ENCODE measurements at places on chromosomes 6 and 20.

DNA sequence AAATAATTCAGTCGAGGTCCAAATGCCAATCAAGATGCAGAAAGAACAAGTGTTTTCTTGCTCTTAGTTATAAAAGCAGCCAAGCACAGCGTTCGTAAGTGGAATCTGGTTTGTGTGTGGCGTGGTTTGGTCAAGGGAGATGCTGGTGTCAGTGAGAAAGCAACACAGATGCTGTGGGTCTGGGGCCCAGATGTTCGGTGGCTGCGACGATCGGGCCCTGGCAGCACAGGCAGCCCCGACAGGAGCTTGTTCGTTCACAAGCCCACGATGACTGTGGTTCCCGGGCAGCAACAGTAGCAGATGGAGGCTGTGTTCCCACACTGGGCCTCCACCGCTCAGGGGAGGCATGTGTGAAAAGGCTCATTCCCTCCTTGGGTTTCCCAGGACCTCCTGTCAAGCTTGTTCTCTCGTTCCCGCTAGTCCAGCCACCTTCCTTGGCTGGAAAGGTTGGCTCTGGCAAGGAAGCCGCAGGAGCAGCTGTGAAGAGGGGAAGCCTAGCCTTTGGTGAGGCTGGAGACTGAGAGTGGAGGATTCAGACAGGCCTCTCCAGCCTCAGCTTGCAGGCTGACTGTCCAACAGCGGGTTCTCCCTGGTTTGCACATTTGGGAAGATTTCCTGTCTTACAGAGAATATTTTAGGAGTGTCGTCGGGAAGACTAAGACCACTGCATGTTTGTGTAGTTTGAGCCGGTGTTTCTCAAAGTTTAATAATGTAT, 304.7 kb downstream of the QKI start:
- no peak for DNase-seq

GRCh38 chr20:15204234-15204633, 866.8 kb upstream of the FLRT3 start:
- no peak for DNase-seq

GRCh38 chr6:26232306-26232939, 132.6 kb upstream of the BTN3A2 start:
- no peak for DNase-seq

DNA sequence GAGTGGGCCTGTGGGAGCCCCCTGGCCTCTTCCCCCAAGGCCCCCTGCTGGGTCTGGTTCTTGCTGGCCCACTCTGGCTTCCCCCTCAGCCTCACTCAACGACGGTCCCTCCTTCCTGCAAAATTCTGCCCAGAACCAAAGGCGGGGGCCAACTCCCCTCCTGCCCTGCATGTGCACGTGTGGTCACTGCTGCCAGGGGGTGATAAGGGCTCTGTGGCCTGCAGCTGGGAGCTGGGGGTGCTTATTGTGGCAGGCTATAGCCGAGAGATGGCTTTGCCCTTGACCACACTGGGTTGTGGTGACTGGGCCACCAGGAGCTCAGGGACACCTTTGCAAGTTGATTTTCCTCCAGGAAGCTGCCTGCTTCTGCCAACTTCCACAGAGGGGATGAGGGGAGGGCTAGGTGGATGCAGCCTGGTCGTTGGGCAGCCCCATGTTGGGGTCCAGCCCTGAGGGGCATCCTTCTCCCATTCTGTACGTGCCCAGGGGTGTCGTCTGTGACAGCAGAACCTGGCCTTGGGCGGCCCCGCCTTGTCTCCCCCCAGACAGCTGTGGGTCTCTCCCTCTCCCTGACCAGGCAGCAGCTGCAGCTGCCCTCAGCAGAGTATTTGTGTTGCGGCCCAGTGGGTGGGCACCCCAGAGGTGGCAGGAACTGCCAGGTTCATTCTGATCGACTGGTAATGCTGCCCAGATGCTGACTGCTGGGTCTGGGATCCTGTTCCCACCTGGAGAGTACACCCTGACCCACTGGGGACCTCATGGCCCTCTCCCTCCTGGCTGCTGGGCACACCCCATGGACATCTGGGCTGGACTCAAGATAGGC, 5.6 kb downstream of the TCEA2 start:
- DNase-seq, result no peak

DNA sequence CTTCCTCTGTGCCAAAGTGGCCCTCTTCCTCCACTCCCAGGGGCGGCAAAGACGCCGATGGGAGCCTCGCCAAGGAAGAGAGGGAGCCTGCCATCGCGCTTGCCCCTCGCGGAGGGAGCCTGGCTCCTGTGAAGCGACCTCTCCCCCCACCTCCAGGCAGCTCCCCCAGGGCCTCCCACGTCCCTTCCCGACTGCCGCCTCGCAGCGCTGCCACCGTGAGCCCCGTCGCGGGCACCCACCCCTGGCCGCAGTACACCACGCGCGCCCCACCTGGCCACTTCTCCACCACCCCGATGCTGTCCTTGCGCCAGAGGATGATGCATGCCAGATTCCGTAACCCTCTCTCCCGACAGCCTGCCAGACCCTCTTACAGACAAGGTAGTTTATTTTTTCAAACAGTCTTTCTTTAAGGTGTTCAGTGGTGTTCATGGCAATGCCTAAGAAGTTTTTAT, 64.9 kb downstream of the FNDC1 start:
- no peak for DNase-seq

DNA sequence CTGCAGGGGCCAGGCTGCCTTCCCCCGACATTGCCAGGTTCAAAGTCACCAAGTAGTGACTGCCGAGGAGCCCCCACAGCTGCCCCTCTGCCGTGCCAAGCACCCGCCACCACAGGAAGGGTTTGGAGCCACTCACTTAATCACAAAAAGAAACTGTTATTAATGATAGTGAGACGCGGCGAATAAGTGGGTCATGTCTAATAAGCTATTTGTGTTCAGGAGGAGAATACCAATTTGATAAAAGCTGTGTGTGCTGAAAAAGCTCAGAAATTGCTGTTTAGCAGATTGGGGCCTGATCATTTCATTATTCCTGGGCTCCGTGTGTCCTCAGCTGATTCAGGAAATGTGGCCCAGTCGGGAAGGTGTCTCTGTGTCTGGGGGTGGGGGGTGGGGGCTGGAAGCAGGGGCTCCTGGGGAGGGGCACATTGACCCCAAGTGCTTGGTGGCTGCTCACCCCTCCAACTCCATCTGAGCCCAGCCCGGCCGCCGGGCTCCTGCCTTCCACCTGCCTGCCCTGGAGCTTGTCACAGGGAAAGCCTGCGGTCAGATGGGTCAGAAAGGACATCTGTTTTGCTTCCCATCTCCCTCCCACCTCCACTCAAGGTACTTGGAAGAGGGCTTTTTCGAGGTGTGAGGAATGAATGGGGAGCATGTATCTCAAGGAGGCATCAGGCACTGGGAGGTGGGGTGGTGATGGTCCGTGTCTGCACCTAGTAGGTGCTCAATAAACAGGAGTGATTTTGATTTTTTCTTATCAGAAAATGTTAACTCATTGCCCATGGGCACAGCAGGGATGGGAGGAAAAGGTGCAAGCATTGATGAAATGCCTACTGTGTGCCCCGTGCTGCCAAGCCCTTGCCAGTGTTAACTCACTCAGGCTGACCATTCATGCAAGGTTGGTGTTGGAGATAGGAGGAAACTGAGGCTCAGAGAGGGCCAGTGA, 3.0 kb downstream of the VSTM2L start:
- DNase-seq, result no peak

DNA sequence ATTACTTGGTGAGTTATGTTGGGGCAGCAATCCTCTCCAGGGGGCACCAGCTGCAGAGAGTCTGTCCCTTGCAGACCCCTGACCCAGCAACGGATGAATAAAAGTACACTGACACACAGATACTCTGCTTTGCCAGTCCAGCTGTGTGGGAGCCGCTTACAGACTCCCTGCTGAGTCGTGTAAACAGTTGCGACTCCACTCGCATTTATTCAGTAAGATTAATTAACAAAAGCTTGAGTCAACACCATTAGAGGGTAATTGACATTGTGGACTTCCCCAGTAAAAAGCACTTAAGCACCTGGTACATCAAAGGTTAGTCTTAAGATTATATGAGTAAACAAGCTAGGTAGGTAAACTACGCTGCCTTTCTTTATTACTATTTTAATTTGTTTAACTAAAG, 92.0 kb upstream of the TMEM181 start:
- no peak for DNase-seq

GRCh38 chr6:74577619-74578018, 628.2 kb downstream of the COL12A1 start:
- no peak for DNase-seq

GRCh38 chr6:46393940-46394337, 97.3 kb downstream of the RCAN2 start:
- no peak for DNase-seq
